ENCODE measurements at places on chromosomes 7 and 10.

GRCh38 chr10:12628964-12629766 lies 279.8 kb downstream of the CAMK1D start:
- no peak for DNase-seq

- DNase-seq: no peak
These were observed 154.5 kb downstream of the SLC25A13 start for GRCh38 chr7:96167424-96167823.

- DNase-seq: no peak
These were observed 109.1 kb downstream of the DNAJB6 start for GRCh38 chr7:157445956-157446295.

- no peak for DNase-seq
These were observed 22.1 kb upstream of the FBXW4 start for GRCh38 chr10:101716891-101717659.

- no peak for DNase-seq
These were observed 121.2 kb downstream of the BAMBI start for GRCh38 chr10:28798428-28798955.

All from posterior cingulate gyrus (tissue), 11 donors.